Smooth muscle cell of the pulmonary artery (primary cell): ENCODE measurements at places on chromosomes 6 and 20. TPM values are rescaled to one million over a fixed set of nuclear protein-coding genes. Genes with fewer than 3 reads are reported as not detected.

TCP11 gene
- total RNA-seq = 0.07 and 0.26 TPM in 2 replicates

METTL24 gene
- total RNA-seq = 0.26 and 0.52 TPM in 2 replicates

ARFGEF3 gene
- 1.0 and 3.1 TPM in 2 replicates for total RNA-seq

TPX2 gene
- 10.6 and 22.9 TPM in 2 replicates for total RNA-seq

SYNGAP1 gene
- total RNA-seq = 10.5 and 16.1 TPM in 2 replicates

TREM2 gene
- total RNA-seq = not detected in 2 replicates

CCM2L gene
- 0.07 TPM in 1 of 2 replicates, not detected in the other for total RNA-seq

DDX43 gene
- 2.8 and 4.9 TPM in 2 replicates for total RNA-seq

HNF4A gene
- not detected in 2 replicates for total RNA-seq

XKR7 gene
- under 0.01 TPM in 1 of 2 replicates, not detected in the other for total RNA-seq

ATP6V1G2 gene
- 1.5 and 4.3 TPM in 2 replicates for total RNA-seq

SERAC1 gene
- total RNA-seq = 11.7 and 14.8 TPM in 2 replicates

NFATC2 gene
- total RNA-seq = 0.26 and 0.30 TPM in 2 replicates

HLA-DQB1 gene
- not detected in 2 replicates for total RNA-seq

EYS gene
- total RNA-seq = under 0.01 and 0.13 TPM in 2 replicates

ESR1 gene
- 0.36 and 1.8 TPM in 2 replicates for total RNA-seq

GABRR1 gene
- not detected in 2 replicates for total RNA-seq

GHRH gene
- not detected in 2 replicates for total RNA-seq

FOXS1 gene
- total RNA-seq = 20.6 and 23.1 TPM in 2 replicates

GSTA3 gene
- total RNA-seq = not detected in 2 replicates

PRDM13 gene
- total RNA-seq = 0.07 TPM in 1 of 2 replicates, not detected in the other

SLC35F1 gene
- 0.07 TPM in 1 of 2 replicates, not detected in the other for total RNA-seq

WFDC10B gene
- 0.26 TPM in 1 of 2 replicates, not detected in the other for total RNA-seq

EDN3 gene
- not detected in 2 replicates for total RNA-seq

BPI gene
- total RNA-seq = 0.13 and 0.30 TPM in 2 replicates

ATXN1 gene
- 35.5 and 39.6 TPM in 2 replicates for total RNA-seq

SPATS1 gene
- not detected in 2 replicates for total RNA-seq

TOX2 gene
- 1.4 and 2.2 TPM in 2 replicates for total RNA-seq

PI16 gene
- total RNA-seq = 0.59 and 1.8 TPM in 2 replicates

SLC35D3 gene
- total RNA-seq = not detected in 2 replicates

SNAP25 gene
- 0.53 and 1.1 TPM in 2 replicates for total RNA-seq

DPPA5 gene
- total RNA-seq = not detected in 2 replicates

NRN1 gene
- total RNA-seq = 0.39 and 16.3 TPM in 2 replicates

ZNF831 gene
- total RNA-seq = not detected in 2 replicates

PAK1IP1 gene
- 11.8 and 14.5 TPM in 2 replicates for total RNA-seq

FYN gene
- total RNA-seq = 146 and 158 TPM in 2 replicates

GGTLC1 gene
- total RNA-seq = not detected in 2 replicates

IPCEF1 gene
- 0.07 TPM in 1 of 2 replicates, not detected in the other for total RNA-seq

ADGRF5 gene
- total RNA-seq = 5.5 and 39.0 TPM in 2 replicates

CRYBG1 gene
- 6.3 and 20.0 TPM in 2 replicates for total RNA-seq

SLC13A3 gene
- 2.2 and 2.5 TPM in 2 replicates for total RNA-seq

FGD2 gene
- total RNA-seq = not detected in 2 replicates

AK9 gene
- 2.9 and 5.0 TPM in 2 replicates for total RNA-seq

FAM209B gene
- total RNA-seq = not detected in 2 replicates

SLC12A5 gene
- 0.07 TPM in 1 of 2 replicates, not detected in the other for total RNA-seq

TMEM244 gene
- total RNA-seq = not detected in 2 replicates

HLA-DQA2 gene
- total RNA-seq = not detected in 2 replicates

MUC22 gene
- not detected in 2 replicates for total RNA-seq
